Ureter (tissue), 1 donor: ENCODE measurements at places on chromosomes 5 and 9. TPM values are rescaled to one million over a fixed set of nuclear protein-coding genes. Genes with fewer than 3 reads are reported as not detected.

Gene LEAP2
- total RNA-seq = 28.3 TPM

- no peak for DNase-seq
Observed at GRCh38 chr9:18452276-18452675, 21.7 kb upstream of the ADAMTSL1 start.

DNA sequence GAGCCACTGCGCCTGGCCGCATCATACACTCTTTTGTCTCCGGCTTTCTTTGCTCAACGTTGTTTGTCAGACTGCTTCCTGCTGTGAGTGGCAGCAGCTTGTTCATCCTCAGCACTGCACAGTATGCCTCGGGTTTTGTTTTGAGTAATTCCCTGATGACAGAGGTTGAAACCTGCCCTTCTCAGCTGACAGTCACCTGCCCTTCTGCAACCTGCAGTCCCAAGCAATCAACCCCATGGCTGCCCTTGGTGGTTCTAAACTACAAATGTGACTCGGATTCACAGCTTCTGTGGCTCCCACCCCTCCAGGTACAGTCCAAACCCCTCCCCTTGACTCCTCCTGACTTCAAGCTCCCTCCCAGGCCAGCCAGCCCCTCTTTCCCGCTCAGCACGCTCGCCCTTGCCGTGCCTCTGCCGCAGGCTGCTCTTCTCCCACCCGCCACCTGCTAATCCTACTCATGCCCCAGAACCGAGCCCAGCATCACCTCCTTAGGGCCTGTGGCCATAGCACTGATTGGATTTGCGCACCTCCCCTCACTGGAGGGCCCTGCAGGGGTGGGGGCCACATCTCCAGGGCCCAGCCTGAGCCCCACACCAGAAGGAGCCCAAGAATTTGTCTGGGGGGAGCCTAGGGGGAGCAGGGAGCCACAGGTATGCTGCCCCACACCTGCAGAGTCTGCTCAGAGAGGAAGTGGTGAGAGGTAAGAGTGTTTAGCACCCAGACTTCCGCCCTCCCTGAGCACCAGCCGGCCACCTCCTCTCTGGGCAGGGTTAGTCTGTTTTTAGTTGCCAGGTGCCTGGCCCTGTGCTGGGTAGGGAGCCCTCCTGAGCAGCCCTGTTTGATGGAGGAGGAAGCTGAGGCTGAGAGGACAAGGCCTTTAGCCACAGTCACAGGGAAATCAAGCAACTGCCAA is 10.1 kb downstream of the EEIG1 start:
- no peak for DNase-seq

DNA sequence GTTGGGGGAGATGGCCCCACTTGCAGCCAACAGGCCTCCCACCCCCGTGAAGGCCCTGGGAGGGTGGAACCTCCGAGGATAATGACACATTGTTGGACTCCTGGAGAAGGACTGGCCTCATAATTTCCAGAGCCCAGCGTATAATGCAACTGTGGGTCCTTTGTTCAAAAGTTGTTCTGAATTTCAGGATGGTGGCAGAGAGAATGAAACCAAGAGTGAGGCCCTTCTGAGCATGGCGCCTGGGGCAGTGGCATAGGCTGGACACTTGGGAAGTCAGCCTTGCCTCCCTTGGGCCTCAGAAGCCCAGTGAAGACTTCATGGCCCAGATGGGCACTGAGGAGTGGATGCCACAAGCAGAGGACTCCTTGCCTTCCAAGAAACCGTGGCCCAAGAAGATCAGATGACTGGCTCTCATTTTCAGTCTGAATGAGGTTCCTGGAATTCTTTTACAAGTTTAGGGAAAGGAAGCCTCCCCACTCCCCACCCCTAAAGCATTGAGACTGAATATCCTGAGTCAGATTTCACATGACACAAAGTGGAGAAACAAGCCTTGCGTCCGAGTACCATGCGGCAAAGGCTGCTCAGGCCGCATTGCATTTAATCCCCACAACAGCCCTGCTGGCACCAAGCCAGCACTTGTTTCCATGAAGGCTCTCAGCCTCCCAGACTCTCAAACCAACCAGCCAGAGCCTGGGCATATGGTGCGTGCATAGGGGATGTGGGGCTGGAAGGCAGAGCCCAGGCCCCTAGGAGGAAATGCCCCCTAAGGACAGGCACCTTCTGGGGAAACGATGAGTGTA is 96.7 kb upstream of the SMIM23 start:
- no peak for DNase-seq

Gene FOXD4L3
- not detected for total RNA-seq

Gene CTXN3
- not detected for total RNA-seq

GRCh38 chr5:7926720-7927119 is 57.8 kb downstream of the MTRR start:
- DNase-seq = no peak

Gene FCN2
- total RNA-seq = 0.49 TPM

DNA sequence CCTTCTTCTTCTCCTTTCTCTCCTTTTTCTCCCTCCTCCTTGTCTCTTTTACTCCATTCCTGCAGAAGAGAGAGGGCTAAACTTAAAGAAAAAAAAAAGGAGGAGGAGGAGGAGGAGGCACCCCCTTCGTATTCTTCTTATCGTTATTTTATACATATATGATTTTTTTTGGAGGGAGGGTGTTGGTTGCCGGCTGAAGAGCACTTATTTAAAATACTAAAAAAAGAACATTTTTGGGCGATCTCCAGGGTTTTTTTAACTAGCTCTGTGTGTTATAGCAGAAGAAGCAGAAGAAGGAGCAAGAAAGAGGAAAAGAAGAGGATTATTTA is 381 bp downstream of the NR2F1 start:
- no peak for DNase-seq

Gene SPATA31E1
- not detected for total RNA-seq

Gene DIPK1B
- 6.6 TPM for total RNA-seq

DNA sequence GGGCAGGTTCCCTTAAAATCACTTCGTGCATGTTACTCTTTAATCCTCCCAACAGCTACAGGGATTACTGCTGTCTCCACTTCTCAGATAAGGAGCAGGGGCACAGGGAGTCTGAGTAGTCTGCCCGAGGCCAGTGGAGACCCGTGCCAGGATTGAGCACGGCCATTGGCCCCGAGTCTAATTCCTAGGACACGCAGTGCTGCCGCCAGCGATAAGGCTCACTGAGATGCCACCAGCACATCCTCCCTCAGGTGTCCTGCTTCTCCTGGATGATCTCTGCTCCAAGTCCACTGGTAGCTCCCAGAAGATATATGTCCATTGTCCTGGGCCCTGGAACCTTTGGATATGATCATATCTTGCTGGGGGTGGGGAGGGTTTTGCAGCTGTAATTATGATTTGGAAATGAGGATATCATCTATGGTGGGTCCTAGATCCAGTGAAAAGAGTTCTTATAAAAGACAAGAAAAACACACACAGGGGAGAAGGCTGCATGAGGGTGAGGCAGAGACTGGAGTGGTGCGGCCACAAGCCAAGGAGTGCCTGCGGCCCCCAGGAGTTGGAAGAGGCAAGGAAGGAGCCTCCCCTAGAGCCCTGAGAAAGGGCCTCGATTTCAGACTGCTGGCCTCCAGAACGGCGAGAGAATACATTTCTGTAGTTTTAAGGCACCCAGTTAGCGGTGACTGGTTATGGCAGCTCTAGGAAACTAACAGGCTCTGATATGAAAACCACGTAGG is 19.4 kb upstream of the MED10 start:
- no peak for DNase-seq

Gene CCL27
- total RNA-seq = 0.68 TPM

GRCh38 chr5:140041492-140042392 is 1.4 kb downstream of the NRG2 start:
- no peak for DNase-seq

Gene NR2F1
- total RNA-seq = 64.4 TPM

DNA sequence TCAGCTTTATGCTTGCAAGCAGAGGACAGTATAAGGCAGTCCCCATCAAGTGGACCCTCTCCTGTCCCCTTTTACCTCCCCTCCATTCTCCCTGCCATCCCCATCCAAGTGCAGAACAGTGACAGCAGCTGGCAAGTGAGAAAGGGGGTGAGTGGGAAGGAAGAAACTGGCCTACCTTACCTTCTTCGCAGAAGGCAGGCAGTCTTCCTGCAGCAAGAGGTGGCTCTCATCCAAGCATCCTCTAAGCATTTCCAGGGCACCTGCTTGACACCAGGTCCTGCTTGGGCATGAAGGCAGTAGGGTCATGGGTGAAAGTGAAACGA is 77.3 kb upstream of the SH3PXD2B start:
- peak; percentile 22 for DNase-seq

GRCh38 chr9:124506433-124506832 is 766 bp downstream of the NR5A1 start:
- no peak for DNase-seq

Gene LMX1B
- not detected for total RNA-seq

- no peak for DNase-seq
Observed at GRCh38 chr9:117074784-117075520, 339.9 kb downstream of the ASTN2 start.

- DNase-seq = no peak
Observed at GRCh38 chr5:62138607-62139006, 167.4 kb upstream of the KIF2A start.

GRCh38 chr5:58188262-58188651 is 271.6 kb downstream of the PLK2 start:
- DNase-seq = no peak

Gene TAL2
- not detected for total RNA-seq

- DNase-seq = no peak
Observed at GRCh38 chr9:110143485-110143884, 64.5 kb downstream of the C9orf152 start.

- DNase-seq = no peak
Observed at GRCh38 chr5:1901983-1902382, 19.3 kb upstream of the IRX4 start.

Gene ENTPD2
- total RNA-seq = 1.3 TPM

DNA sequence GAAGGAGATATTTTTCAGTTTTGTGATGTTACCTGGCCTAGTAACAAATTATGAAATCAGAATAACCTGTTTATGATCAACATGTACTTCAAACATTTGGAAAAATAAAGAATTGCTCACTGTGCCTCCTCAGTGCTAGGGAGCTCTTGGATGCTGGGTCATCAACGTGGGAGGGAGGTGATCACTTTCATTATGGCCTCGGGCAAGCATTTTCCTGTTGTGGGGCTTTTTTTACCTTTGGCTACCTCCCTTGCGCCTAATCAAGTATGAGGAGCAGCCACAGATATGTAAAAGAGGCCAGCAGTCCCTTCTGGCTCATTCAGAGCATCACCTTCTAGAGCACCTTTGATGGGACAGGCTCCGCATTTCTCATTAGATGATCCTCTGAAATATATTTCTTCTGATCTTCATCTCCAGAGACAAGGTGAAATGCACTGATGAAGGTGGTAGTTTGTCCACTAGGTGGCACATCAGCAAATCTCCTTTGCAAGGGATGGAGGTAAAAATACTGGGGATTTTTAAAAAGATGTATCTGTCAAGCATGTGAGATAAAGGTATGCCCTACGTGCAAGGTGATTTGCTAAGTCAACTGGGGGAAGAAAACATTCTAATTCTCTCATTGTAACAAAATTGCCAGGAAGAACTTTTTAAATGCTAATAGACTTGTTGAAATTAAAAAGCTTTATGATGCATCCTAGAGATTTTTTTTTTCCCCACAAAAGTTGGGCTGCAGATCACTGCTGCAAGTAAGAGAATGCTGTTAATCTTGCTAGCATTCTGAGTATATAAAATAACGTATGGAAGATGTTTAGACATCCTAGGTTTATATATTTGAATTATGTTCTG is 218.2 kb downstream of the MAST4 start:
- peak; percentile 48 for DNase-seq

DNA sequence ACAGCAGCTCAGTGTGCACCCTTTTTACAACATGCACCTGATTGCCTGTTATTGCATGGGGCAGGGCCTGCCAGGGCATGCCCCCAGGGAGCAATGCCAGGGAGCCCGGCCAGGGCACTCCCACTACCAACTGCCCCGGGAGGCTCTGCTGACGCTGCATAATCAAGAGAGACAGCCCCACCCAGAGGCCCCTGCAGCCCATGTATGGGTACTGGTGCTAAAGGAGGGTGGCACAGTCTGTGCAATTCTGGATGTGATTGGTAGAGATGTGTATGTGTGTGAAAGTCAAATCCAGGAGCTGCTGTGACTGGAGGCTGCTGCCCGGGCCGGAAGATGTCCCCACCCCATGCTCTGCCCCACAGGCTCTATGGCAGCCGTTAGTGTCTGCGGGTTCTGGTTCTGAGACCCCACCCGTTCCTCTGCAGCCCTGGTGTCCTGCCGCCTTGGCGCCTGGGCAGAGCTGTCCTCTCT is 3.9 kb upstream of the NEURL1B start:
- peak; percentile 79 for DNase-seq

GRCh38 chr5:151239237-151239861 is 13.6 kb upstream of the GM2A start:
- peak; percentile 87 for DNase-seq

GRCh38 chr9:86202338-86202882 is 57.0 kb downstream of the C9orf153 start:
- DNase-seq = no peak

- no peak for DNase-seq
Observed at GRCh38 chr9:82930116-82930515, 132.8 kb downstream of the RASEF start.

- no peak for DNase-seq
Observed at GRCh38 chr9:126505697-126506346, 107.9 kb upstream of the LMX1B start.

DNA sequence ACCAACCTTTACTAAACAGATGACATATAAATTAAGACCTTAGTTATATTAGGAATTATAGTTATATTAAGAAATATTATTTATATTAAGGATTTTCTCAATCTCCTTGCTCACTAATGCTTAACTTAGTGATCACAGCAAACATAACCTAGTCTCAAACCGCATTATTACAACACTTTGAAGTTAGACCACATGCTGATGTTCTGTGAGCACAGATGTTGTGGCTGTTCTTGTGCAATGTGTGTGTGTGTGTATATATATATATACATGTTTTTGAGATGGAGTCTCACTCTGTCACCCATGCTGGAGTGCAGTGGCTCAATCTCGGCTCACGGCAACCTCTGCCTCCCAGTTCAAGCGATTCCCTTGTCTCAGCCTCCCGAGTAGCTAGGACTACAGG is 20.5 kb downstream of the ELP1 start:
- DNase-seq = no peak

DNA sequence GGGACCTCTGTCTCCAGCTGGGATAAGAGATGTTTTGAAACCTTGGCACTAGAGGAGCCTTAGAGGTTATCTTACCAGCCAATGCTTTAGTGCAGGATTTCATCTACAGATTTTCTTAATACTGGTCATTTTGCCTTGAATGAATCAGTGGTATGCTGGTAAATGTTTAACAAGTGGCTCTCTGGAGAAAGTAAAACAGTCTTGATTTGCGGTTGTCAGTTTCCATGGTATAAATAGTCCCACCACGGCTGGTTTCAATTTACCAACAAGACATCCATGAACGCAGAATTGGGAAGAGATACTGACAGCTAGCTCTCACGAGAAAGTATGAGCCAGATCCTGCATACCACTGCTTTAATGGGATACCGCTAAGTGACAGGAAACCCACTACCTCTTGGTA is 56.7 kb upstream of the CXCL14 start:
- no peak for DNase-seq
